ENCODE measurements at places on chromosomes 7 and 10. TPM values are rescaled to one million over a fixed set of nuclear protein-coding genes. Genes with fewer than 3 reads are reported as not detected.

PLXNA4 gene
- total RNA-seq, result 4.5 TPM

GRCh38 chr10:103699611-103700435 lies 155.6 kb downstream of the SH3PXD2A start:
- DNase-seq, result no peak

ACTR3C gene
- total RNA-seq, result 0.47 TPM

DNA sequence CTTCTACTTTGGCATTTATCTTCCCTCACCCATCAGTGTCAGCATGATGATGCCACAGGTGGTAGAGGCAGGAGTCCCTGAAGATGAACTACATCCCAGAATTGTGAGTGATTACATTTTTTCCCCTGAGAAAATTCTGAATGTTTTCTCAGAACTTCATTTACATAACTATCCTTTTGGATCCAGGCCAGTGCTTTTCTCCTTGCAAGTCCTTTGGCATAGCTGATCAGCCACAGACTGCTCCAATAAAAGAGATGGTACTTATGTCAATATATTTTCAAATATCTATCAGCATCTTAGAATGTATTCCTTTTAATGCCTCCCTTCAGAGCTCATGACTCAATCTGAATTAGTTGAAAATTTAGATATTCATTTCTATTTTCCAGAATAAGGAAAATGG lies 135.5 kb downstream of the IQUB start:
- no peak for DNase-seq

DNA sequence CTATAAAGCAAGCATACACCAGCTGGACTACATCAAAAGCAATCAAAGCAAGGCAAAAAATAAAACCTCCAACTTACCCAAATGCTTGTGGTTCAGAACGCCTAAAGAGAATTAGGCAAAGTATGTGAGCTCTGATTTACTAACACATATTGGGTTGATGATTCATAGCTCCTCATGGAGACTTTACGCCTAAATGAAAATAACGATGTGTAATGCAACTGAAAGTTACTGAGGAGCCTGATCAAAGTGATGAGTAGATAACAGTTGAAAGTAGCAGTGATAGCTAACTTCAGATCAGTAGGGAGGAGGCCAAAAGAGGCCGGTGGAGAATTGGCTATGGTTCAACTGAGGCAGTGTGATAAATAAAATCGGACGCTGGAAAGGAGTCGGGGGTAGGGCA lies 85.0 kb downstream of the MPP7 start:
- DNase-seq, result no peak

- DNase-seq, result no peak
Measured at GRCh38 chr7:87608431-87608830, 7.7 kb upstream of the ABCB1 start.
